NCI-H510A treated with DMSO at 0.1 percent for 48 hours (cell line): ENCODE measurements at places on chromosomes 6 and 20.

DNA sequence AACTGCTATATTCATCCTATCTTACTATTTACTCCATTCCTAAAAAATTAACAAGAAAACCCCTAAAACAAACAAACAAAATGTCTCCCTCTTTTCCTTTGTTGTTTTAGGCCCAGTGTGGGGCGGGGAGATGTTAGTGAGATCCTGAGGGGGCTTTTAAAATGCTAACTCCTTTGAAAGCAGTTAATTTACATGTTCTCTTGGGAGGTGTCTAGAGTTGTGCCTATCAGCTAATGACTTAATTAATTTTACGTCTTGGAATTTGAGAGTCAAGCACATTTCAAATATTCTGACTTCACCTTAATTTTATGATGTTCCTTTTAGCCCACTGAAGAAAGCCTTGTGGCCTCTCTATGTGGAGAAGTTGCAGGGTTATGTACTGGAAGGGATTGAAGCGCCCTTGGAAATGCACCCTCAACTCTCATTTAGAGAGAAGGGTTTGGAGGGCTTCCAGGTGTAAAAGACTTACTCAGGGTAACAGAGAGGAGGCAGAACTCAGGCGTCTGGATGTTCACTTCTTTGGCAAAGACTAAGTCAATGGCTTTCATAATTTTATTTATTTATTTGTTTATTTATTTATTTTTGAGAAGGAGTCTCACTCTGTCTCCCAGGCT lies 4.9 kb downstream of the SASH1 start:
- no peak for DNase-seq

- DNase-seq = peak; percentile 56
Measured at GRCh38 chr6:26003102-26003694, 40.6 kb downstream of the TRIM38 start.

GRCh38 chr6:5201271-5201670 lies 59.5 kb downstream of the LYRM4 start:
- no peak for DNase-seq

DNA sequence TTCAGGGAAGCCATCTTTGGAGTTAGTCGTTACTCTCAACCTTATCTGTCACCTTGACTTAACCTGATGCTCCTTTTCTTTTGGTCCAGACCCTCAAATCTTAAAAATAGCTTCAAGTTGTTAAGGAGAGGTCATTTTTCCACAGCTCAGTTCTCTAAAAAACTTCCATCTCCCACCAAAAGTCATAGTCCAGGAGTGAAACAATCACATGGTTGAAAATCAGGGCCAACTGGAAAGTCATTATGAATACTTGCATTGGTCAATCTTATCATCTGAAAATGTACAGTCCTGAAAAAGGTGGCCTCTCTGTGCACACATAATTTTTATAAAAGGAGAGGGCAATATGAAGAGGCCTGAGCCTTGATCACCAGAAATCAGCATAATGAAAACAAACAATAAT lies 195.7 kb downstream of the BCAS1 start:
- DNase-seq = no peak

- DNase-seq = no peak
Measured at GRCh38 chr6:134287859-134288537, 29.9 kb downstream of the SGK1 start.

- no peak for DNase-seq
Measured at GRCh38 chr6:19668710-19669109, 168.5 kb upstream of the ID4 start.

DNA sequence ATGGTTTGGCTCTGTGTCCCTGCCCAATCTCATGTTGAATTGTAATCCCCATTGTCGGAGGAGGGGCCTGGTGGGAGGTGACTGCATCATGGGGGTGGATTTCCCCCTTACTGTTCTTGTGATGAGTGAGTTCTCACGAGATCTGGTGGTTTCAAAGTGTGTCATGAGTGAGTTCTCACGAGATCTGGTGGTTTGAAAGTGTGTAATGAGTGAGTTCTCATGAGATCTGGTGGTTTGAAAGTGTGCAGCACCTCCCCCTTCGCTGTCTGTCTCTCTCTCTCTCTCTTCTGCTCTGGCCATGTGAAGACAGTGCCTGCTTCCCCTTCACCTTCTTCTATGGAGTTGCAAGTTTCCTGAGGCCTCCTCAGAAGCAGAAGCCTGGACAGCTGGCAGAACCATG lies 87.6 kb downstream of the MYLK4 start:
- no peak for DNase-seq

GRCh38 chr6:128259730-128260685 lies 260.4 kb downstream of the PTPRK start:
- DNase-seq = no peak

DNA sequence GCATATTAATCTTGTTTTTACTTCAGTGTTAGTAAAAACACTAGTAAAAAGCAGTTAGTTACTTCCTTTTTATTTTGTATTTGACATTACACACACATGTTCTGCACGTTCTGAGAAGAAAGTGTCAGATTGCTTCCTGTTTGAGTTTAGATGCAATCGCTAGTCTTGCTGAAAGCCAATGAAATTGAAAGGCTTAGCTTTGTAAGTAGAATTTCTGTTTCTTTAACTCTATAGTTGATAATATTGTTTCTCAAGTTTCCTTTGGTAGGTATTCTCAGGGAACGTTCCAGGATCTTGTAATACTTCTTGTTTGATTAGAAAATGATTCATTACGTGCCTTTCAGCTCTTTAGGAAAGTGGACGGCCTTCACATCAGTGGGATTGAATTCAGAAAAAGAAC lies 55.0 kb downstream of the CDKAL1 start:
- no peak for DNase-seq

DNA sequence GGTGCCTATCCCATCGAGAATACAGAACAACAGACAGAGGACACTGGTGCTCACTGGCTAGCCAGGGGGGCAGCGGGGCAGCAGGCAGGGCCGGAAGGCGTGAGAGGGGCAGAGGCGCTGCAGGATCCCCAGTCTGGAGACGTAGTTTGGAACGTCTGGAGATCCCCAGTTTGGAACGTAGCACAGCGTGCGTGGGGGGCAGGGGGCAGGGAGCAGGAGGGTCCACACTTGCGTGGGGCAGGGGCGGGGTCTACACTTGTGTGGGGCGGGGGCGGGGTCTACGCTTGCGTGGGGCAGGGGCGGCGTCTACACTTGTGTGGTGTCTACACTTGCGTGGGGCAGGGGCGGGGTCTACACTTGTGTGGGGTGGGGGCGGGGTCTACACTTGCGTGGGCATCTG lies 107.2 kb downstream of the DACT2 start:
- DNase-seq = no peak

DNA sequence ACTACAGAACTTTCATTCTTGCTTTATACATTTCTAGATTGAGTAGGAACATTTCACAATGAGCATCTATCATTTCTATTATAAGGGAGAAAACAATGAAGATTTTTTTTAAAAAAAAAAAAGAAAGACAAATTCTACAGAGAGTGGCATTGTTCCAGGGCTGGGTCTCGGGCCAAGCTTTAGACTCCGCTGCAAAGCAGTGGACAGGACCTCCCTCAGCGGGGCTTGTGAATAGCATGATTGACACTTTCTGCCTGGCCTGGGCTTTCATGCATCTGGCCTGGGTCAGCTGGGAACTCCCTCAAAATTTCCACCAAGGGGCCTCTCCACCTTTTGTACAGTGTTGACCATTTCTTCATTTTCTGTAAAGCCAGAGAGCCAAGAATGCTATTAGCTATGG lies 55.8 kb upstream of the HIVEP2 start:
- no peak for DNase-seq

DNA sequence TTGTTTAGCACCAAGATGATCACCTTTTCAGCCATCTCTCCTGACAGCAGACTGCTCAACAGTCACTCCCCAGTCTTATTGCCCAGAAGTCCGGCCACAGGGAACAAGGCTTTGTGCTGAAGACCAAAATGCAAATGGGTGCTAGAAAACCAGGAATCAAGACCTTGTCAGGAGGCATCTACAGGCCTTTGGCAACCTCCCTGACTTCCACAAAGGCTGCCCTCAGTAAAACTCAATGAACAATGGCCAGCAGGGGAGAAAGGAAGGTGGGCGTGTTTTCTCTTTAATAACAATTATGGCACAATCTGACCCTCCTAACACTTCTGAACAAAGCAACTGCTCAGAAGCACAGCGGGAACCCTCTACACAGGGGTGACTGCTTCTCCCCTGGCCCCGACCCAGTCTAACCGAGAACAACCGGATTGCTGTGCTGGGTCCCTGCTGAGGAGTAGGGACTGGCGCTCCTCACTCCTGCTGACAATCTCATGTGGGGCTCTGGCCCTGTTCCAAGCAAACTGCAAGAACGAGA lies 41.6 kb downstream of the PLCG1 start:
- no peak for DNase-seq

- peak; percentile 46 for DNase-seq
Measured at GRCh38 chr20:37901654-37902503, 1.0 kb upstream of the VSTM2L start.

GRCh38 chr6:150537491-150537890 lies 62.2 kb upstream of the PLEKHG1 start:
- no peak for DNase-seq

- peak; percentile 6 for DNase-seq
Measured at GRCh38 chr20:36439040-36439730, 102.1 kb upstream of the MYL9 start.

GRCh38 chr6:127877231-127877630 lies 23.6 kb downstream of the THEMIS start:
- DNase-seq = no peak

GRCh38 chr6:33621711-33622388 lies 728 bp downstream of the ITPR3 start:
- DNase-seq = peak; percentile 79

DNA sequence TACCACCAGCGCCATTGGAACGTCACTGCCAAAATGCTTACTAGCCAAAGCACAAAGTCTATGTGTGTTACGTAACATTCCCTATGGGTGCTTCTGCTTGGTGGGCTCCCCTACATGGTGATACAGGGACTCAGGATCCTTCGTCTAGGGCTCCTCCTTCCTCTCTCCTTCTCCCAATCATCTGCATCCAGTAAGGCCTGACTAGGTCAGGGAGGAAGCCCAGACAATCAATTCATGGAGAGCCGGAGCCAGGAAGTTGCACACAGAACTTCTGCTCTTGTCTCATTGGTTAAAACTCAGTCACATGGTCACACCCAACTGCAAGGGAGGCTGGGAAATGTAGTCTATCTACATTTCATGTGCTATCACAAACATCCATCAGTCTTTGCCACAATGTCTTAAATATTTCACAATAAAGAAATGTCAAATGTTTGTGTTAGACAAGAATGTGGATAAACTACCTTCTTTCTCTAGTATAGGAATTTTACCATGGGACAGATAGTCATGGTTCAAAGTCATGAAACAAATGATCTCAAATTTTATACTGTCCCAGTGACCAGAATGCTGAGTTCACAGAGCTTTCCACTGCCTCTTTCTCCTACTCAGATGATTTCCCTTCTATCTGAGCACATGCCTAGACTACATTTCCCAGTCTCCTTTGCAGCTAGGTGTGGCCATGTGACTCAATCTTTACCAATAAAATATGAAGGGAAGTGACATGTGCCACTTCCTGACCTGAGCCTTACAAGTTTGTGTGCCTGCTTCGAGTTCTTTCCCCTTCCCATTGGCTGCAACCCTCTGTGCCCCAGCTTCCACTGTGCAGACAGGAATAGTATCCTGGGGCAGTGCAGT lies 9.3 kb upstream of the KCNK15 start:
- peak; percentile 11 for DNase-seq

- no peak for DNase-seq
Measured at GRCh38 chr20:63863021-63863797, 1.9 kb upstream of the TPD52L2 start.

- peak; percentile 48 for DNase-seq
Measured at GRCh38 chr6:41371461-41371991, 36.1 kb downstream of the NCR2 start.

- DNase-seq = no peak
Measured at GRCh38 chr6:34938268-34938667, 49.2 kb downstream of the ANKS1A start.

GRCh38 chr6:136251394-136251793 lies 1.3 kb upstream of the MTFR2 start:
- no peak for DNase-seq

GRCh38 chr20:58569241-58570125 lies 54.3 kb upstream of the APCDD1L start:
- no peak for DNase-seq

- no peak for DNase-seq
Measured at GRCh38 chr20:48197066-48197465, 411.8 kb upstream of the SULF2 start.

DNA sequence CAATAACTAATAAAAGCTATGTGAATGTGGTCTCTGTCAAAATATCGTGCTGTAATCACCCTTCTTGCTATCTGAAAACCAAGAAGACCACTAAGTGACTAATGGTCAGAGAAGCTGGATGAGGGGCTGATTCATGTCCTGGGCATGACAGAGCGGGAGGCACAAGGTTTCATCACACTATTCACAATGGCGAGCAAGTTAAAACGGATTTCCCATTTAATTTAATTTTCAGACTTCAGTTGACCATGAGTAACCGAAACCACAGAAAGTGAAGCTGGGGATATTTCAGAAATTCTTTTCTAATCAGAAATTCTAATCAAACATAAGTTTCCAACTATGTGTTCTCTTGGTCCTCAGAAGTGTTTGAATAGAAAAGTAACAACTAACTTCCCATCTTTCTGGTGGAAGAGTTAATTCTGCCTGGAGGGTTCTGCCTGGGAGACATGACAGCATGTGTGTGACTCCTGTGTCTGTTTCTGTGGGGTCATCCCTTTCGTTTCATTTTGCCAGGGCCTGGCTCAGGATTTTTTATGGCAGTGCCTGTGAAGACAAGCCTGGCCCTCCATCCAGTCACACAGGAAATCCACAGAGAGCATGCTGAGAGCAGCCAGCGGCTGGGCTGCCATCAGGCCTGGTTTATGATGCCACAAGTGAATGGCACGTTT lies 98.9 kb downstream of the FAM120B start:
- no peak for DNase-seq

DNA sequence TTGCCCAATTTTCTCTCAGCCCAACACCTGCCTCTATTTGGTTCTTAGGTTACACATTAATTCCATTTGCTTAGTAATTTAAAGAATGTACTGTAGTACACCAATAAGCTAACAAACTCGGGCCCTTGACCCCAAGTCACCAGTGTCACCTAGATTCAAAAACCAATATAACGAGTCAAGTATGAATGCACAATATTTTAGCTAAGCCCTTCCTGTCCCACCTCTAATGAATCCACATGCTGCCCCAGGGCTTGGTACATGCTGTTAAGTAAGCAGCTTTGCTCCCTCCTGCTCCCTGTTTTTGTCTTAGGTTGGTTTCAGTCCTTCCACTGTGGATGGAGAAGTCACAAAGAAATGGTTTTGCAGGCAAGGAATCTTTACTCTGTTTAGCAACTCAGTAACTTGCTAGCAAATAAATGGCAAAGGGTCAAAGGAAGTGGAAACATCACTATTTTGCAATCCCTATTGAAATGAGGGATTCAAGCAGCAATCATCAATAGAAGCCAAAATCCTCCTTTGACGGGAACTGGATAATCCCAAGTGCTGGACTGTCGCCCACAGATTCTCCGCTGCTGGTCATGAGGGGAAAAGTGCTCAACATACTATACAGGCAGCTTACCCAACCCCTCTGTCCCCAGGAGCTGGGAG lies 5.0 kb upstream of the MPC1 start:
- DNase-seq = no peak

DNA sequence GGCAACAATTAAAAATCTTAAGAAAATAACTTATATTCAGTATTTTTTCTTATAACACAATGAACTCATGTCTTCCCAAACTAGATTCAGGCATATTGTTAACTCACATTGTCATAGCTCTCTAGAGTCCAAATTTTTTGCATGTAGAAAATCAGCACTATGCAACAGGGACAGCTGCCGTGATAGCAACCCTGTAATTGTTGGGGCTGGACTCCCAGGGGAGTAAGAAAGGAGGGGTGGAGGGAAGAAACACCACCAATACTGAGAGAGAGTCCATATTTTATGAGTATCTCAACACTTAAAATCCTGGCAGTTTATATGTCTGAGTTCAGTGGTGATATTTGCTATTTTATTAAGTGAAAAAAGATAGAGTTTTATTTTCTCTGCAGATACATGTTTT lies 89.6 kb upstream of the HS3ST5 start:
- no peak for DNase-seq
